ENCODE measurements at places on chromosomes 16 and 17.

DNA sequence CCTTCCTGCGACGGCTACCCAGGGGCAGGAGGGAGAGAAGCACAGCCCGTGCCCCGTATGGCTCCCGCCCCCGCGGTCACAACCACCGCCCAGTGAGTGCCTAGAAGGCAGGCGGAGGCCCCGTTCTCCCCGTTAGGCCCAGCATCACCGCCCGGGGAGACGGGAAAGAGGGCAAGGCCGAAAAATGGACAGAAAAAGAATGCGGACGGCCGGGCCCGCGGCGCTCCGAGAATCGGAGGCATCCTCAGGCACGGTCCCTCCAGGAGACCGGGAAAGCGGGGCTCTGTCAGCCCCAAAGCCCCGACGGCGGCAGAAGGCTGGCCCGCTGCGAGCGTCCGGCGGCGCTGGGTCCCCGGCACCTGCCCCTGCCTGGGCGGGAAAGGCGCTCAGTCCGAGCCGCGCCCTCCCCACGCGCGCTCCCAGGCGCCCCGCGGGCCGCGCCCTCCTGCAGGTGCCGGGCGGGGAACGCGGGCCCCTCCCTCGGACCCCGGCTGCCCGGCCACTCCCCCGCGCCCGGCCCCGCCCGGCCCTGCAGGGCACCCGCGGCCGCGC, 407 bp downstream of the MCRIP1 start:
- peak; percentile 30 for DNase-seq

- DNase-seq, result peak; percentile 51
Measured at GRCh38 chr16:24771132-24771778, 41.8 kb downstream of the TNRC6A start.

- DNase-seq, result no peak
Measured at GRCh38 chr16:29898804-29899515, 390 bp downstream of the SEZ6L2 start.

GRCh38 chr16:2933136-2933535, 21.4 kb downstream of the FLYWCH1 start:
- no peak for DNase-seq

All from fibroblast of lung (primary cell).